Stimulated activated CD8-positive, alpha-beta memory T cell treated with anti-CD3 and anti-CD28 coated beads, Interleukin-7, amount 100 ng/mL, for 1 hour (primary cell): ENCODE measurements at places on chromosomes 3 and 15.

DNA sequence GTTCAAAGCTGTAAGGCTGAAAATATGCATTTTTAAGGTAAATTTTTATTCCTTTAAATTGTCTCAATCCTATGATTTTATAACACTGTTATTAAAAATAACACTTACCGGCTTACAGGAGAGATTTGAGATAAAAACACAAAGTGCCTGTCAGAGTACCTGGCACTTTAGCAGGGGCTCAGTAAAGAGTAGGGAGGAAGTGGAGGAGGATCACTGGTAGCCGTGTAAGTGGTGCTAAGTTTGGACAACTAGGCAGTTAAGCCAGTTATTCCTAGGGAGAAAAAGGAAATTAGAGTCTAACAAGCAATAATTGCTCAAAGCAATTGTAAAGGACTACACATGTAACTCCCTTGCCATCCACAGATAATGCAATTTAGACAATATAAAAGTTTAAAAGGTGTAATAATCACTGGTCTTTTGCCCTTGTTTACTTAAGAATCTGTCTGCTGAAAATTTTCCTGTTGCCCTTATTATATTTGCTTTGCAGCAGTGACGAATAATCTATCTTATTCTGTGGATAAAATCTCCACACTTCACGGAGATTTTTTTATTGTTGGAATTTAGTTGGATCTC is 204.8 kb downstream of the CDIN1 start:
- no peak for DNase-seq

GRCh38 chr3:120850381-120851295 is 57.4 kb upstream of the STXBP5L start:
- no peak for DNase-seq

GRCh38 chr3:4907643-4908432 is 71.4 kb upstream of the BHLHE40 start:
- no peak for DNase-seq

DNA sequence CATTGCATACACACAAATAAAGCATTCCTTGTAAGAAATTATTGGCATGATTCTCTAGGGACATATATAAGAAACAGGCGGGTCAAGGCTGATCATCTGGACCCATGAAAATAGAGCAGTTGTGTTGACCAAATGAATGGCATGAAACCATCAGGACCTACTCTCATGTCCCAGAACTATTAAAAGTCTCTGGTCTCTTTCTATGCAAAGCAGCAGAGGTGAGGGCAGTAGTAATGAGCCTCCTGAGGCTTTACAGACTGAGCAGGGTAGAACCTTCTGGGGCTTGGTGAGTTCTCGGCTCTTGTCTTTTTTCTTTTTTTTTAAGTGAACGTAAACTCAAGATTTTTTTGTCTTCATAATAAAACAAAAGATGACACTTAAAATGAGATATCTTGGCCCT is 9.3 kb downstream of the GLDN start:
- DNase-seq = no peak

DNA sequence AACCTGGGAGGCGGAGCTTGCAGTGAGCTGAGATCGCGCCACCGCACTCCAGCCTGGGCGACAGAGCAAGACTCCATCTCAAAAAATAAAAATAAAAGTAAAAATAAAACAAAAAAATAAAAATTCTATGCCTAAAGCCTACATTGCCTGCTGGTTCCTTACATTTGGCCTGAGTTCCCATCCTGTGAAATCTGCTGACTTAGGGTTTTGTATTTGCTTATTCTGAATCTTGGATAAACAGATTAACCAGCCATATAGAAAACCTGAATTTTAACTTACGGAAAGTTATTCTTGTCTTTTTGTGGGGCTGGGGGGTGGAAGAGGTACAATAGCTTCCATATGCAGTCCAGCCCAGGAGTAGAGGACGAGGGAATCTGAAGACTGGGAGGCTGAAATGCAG is 73.7 kb upstream of the UMPS start:
- no peak for DNase-seq

DNA sequence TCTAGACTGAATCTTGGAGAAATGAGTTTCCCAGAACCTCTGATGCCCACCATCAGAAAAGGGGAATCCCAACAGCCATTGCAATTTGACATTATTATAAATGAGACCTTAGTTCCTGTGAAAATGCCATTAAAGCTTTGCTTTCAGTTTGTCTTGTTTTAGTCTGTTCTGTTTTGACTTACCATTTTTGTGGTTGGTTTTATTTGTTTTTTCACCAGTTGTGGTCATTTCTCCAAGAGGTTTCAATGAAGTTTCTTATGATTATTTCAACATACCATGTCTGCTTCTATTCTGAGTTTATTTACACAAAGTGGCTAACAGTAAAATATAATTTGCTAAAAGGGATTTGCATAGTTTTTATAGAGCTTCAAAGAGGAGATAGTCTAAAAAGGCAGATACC is 175.0 kb upstream of the MCTP2 start:
- DNase-seq = no peak

DNA sequence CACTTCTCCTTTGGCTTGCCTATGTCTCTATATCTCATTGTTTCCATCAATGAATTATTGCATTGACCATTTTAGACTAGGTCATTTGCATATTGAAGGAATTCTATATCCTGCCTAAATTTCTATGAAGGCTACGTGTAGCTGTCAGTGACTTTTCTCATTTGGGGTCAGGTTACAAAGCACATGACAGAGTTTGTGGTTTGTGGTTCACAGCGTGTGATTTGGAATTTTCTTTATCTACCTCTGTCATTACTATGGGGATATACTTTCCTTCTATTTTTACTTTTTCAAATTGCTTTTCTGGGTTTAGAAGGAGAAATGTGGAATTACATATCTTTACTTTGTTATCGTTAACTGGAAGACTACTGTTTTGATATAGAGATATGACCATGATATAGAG is 317.3 kb upstream of the CFAP20DC start:
- no peak for DNase-seq

- no peak for DNase-seq
These were observed 23.3 kb downstream of the CLDN18 start for GRCh38 chr3:138033202-138033691.

DNA sequence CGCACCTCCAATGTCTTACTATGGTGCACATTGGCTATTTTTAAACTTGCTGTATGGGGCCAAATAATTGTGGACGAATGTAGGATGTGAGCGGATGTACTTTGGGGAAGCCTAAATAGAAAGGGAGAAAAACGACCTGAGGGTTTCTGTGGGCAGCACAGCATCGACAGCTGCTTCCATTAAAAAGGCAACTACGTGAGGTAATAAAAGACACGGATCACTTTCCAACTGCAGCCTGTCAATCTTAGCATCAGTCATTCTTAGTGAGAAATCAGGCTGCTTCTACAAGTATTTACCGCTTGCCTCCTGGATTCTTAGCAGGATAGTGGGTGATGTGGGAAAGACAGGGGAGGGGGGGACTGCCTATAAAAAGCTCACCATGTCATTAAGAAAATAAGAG is 186.7 kb upstream of the SLC2A2 start:
- no peak for DNase-seq

DNA sequence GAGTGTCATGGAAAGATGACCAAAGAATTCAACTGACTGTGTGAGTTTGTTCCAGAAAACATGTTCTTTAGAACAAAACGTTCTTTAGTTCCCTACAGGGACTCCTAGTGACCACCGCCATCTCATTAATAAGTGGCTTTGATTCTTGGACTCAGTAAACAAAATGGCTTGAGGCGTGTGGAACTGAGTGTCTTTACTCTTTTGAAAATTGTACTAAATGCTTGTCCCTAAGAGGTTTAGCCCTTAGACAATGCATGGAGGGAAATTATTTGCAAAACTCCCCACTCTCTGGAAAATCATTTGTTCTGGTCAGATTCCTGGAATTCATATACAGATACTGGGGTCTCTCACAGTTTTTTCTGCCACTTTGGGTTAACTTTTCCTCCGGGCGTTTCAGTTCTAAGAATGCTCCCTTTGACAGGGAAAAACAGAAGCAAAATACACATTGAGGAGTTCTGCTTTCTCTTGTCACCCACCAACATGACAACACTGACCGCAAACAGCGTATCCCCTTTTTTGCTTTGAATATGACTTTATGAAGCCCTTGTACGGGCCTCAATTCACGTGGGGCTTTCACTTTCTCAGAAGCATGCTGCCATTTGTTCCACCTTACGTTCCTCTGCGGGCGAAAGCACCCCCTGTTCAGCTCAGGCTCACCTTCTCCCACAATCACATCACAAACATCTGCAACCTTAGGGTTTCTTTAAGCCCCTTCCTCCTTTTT is 15.3 kb upstream of the NRROS start:
- no peak for DNase-seq
